ENCODE measurements at places on chromosomes 4 and X. TPM values are rescaled to one million over a fixed set of nuclear protein-coding genes. Genes with fewer than 3 reads are reported as not detected.

Gene ZFP92
- 0.85 TPM for total RNA-seq

Gene TLR10
- total RNA-seq = 1.6 TPM

Gene TMPRSS11F
- not detected for total RNA-seq

Gene EFNB1
- 69.5 TPM for total RNA-seq

GRCh38 chrX:129574214-129574613, 34.2 kb downstream of the OCRL start:
- DNase-seq = no peak

GRCh38 chrX:109845996-109846395, 112.9 kb upstream of the ACSL4 start:
- no peak for DNase-seq

GRCh38 chr4:74039315-74039763, 850 bp upstream of the CXCL3 start:
- no peak for DNase-seq

DNA sequence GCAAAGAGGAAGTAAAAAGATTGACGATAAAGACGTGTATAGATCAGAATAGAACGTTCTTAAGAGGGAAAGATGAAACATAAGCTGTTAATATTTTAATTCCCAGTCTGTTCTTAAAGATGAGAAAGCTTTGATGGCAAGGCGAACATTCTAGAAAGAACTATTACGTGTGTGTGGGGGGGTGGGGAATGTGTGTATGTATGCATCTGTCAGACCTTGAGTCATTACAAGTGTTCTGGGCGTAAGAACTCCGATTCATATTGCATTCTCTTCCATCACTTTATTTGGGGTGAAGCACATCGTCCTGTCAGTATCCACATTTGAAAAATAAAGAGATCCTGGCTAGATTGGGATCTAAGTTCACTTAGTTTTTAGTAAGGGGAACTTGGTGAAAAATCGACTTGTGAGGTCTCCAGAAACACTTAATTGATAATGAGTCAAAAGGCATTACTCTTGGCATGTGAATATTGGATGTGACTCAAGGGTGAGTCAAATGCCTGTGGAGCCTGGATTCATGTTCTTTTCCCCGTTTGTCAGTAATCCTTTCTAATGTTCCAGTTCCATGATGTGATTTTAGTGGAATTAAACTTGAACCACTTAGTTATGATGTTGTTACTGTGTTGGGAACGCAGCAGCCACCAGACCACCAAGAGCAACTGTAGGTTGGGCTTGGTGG, 3.1 kb downstream of the SMS start:
- DNase-seq = no peak

DNA sequence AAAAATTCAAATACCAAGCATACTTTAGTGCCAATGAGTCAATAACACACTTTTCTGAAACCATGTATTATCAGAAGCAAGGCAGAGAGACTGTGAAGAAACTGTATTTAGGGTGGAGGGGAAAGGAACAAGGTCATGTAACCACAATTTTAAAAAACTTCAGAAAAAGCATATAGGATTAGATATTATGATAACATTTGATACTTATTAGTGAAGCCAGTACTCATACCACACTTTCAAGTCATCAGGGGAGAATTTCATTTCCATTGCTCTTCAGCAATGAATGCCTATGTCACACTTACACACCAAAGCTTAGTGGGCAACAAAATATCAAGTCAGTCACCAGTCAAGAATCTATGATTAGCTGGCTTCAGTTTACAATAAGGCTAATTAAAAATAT, 602.2 kb downstream of the IL15 start:
- no peak for DNase-seq

- no peak for DNase-seq
Measured at GRCh38 chrX:6821730-6822129, 286.8 kb upstream of the VCX3A start.

Measured in sciatic nerve (tissue), 2 donors.